ENCODE measurements at places on chromosomes 5 and 9.

DNA sequence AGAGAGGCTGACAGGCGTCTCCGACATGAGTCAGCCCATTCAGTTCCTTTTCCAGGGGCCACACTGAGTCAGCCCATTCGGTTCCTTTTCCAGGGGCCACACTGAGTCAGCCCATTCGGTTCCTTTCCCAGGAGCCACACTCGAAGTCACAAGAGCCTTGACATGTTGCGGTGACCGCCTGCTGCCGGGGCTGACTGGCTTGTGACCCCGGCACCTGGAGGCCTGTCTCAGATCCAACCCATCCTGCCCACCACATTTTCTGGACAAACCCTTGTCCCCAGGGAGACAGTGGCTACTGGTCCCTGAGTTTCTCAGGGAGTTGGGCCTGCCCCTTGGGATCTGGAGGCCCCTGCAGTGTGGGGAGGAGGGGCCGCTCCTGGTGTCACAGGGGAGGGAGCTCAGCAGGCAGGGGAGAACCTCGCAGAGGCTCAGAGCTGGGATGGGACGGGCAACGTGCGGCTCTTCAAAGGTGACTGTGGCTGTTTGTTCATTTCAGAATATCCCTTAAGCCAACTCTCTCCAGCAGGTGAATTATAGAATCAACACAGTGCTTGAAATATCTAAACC lies 40.5 kb upstream of the LPCAT1 start:
- DNase-seq, result peak; percentile 24

DNA sequence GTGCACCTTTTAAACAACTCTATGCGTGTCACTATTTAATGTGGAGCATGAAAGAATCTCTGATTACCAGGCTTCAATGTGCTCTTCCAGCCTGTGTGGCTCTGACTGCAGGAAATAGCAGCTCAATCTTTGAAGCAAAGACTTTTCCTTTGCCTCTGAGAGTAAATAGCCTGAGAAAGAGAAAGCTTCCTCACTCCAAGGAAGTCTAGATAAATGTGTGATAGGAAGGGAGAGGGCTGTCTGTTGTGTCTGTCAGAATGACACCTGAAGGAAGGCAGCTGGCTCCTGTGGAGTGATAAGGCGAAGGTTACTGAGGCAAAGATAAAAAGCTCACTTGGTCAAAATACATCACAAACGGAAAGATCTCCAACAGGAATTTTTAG lies 205.3 kb upstream of the HAPLN1 start:
- no peak for DNase-seq

DNA sequence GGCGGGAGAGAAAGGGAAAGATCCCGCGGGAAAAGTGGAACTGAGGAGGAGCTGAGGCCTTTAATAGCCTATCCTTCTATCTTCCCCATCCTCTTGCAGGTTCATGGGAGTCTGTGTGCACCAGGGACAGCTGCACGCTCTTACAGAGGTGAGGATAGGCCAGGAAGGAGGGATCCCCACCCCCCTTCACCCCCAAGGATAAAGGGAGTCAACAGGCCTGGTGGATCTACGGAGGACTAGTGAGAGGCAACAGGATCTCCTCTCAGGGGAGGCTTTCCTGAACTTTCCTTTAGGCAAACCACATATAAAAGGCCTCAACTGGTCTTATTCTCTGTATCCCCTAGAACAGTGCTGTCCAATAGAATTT lies 1.1 kb downstream of the TESK1 start:
- no peak for DNase-seq

GRCh38 chr9:72648324-72649126 lies 127.1 kb downstream of the TMC1 start:
- DNase-seq, result no peak

- no peak for DNase-seq
Observed at GRCh38 chr5:65305913-65306312, 175.8 kb downstream of the ADAMTS6 start.

- no peak for DNase-seq
Observed at GRCh38 chr9:27468462-27469110, 55.5 kb upstream of the IFNK start.

All from CD4-positive, alpha-beta T cell treated with Interleukin-2 at 100 ng/mL for 4 hours (primary cell).